NCI-H82 (cell line): ENCODE measurements at places on chromosomes 5 and 9.

DNA sequence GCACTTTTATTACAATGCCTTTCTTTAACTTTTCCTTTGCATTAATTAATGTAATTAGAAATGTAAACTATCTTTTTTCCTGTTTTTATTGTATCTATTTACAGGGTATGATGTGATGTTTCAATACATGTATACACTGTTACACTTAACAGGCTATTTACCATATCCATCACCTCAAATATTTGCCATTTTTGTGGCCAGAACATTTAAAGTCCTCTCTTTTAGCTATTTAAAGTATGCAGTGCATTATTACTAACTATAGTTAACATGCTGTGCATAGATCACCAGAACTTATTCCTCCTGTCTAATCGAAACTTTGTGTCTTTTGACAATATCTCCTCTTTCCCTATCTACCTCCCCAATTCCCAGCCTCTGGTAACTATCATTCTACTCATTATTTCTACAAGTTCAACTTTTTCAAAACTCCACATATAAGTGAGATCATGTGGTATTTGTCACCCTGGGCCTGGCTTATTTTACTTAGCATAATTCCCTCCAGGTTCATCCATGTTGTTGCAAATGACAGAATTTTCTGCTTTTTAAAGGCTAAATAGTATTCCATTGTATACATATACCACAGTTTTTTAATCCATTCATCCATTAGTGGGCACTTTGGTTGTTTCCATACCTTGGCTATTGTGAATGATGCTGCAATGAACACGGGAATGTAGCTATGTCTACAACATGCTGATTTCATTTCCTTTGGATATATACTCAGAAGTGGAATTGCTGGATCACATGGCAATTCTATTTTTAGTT, 32.8 kb downstream of the OR2K2 start:
- no peak for DNase-seq

DNA sequence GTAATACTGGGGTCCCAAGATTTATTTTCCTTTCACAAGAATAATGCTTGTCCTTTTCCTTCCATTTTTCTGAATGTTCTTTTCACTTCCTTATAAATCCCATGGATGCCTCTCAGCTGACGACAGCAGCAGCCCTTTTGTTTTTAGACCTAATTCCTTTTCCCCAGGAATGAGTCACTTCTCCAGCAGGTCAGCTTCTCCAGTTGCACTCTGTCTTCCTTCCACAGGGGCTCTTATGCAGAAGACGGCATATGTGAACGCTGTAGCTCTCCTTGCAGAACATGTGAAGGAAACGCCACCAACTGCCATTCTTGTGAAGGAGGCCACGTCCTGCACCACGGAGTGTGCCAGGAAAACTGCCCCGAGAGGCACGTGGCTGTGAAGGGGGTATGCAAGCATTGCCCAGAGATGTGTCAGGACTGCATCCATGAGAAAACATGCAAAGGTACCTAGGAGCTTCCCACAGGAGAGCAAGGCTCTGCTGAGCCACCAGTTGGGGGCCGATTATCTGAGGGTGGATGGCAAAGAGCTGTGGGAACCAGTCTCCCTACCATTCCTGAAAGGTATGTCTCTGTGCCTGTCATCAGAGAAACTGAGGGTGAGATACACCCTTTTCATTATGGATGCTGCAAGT, 72.9 kb downstream of the RFK start:
- DNase-seq = no peak

- DNase-seq = no peak
Measured at GRCh38 chr5:14112998-14113652, 30.0 kb upstream of the TRIO start.

- DNase-seq = no peak
Measured at GRCh38 chr5:142120247-142120935, 11.8 kb downstream of the NDFIP1 start.

DNA sequence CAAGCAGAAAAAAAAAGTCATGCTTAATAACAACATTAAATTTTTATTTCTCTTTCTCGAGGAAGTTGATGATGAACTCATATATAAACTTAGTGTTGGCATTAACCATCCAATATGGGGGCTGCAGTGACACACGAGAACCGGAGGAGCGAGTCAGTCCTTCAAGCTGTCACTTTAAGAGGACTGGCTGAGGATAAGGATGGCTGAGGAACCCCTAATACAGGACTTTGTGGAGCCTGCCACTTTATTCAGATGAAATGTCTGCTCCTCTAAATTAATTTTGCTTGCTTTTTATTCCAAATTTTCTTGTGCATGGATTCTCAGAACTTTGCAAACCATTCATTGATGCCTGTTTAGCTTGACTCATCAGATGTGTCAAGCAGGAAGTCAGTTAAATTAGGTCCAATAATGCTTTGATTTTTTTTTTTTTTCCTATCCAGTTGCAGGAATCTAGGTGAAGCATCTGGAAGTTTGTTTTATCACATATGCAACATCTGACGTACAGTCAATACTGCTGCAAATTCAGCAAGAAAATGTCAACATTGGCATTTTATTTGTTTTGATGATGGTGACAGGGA, 144.2 kb upstream of the COL5A1 start:
- no peak for DNase-seq

- DNase-seq = peak; percentile 71
Measured at GRCh38 chr9:22452415-22453010, 5.9 kb downstream of the DMRTA1 start.

DNA sequence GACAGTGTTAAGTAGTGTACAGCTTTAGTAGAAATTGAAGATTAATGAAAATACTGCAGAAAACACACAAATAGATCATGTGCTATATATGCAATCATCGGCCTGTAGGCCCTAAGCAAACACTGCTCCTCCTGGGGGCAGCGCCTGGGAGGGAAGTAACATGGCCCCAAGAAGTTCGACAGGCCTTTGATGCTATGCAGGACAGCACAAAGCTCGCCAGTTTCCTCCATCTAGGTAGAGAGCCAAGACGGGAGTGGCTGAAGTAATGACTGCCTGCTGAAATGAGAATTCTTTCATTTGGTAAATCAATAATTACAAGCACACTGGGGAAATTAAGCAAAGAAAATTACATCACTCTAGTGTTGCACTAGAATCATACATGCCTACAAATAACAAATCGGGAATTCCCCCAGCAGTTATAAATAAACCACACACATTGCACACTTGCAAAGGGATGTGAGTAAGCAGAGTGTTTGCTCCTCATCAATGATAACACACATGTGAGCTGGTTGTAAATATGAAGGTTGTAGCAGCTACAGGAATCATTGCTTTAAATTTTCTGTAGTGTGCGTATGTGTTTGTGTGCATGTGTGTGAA, 219.9 kb upstream of the NFIL3 start:
- DNase-seq = no peak

- DNase-seq = no peak
Measured at GRCh38 chr9:116716438-116716837, 29.3 kb downstream of the TRIM32 start.

DNA sequence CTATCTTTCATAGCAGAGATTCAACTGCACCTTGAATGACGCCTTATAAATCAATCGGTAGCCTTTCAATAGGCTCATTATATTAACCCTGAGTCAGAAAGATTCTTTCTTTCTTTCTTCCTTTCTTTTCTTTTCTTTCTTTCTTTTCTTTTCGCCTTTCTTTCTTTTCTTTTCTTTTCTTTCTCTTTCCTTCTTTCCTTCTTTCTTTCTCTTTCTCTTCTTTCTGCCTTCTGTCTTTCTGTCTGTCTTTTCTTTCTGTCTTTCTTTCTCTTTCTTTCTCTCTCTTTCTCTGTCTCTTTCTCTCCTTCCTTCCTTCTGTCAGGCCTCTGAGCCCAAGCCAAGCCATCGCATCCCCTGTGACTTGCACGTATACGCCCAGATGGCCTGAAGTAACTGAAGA, 86.0 kb upstream of the CLINT1 start:
- no peak for DNase-seq

- no peak for DNase-seq
Measured at GRCh38 chr5:96870094-96871026, 5.9 kb upstream of the ERAP2 start.

GRCh38 chr5:83363111-83363885, 108.2 kb upstream of the VCAN start:
- DNase-seq = no peak

GRCh38 chr5:64632251-64632650, 58.1 kb upstream of the SHISAL2B start:
- no peak for DNase-seq

- DNase-seq = no peak
Measured at GRCh38 chr9:128317629-128318028, 4.6 kb downstream of the TRUB2 start.

DNA sequence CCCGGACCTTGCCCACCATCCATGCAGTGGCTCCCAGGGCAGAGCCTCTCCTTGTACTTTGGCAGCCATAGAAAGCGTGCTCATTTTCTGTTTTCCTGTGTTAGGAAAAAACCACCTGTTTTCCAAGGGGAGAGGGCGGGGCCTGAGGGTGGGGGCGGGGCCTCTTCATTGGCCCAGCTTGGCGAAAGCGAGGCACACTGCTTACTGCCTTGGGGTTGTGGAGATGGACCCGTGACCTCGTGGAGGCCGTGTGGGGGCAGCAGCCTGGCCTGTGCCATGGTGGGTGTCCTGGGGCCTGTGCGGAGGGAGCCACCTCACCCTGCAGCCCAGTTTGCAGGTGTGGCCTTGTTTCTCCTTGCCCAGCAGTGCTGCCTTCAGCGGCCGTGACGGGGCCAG, 4.4 kb upstream of the TOR4A start:
- DNase-seq = no peak

DNA sequence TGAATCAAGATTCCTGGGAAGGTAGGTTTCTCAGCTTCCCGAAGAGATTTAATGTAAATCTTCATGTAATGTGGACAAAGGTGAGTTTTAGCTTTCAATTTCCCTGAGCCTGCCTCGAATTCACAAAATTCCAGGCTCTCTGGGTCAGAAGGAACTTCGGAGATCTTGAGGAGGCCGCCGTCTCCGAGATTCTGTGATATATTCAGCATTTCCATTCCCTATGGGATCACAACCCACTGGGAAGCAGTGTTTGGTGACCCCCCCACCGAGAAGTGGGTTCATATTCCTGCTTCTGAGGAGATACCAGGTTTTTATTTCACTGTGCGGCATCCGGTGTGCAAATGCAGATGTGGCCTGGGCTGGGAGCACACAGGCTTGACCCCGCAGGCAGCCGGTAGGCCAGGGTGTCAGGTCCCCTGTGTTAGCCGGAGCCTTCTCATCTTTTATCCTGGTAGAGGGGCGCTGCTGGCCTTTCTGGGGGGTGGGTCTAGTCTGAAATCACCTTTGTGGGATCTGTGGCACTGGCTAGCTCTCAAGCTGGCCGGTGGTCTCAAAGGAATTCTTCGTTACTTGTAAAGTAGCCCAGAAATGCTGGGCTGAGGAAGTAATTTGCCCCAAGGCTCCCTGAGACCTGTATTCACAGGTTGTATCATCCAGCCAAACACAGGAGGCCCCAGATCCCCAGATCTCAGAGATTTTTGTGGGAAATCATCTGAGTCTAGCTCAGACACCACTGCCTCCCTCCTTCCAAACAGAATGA, 1.4 kb downstream of the PLEKHG4B start:
- DNase-seq = no peak

DNA sequence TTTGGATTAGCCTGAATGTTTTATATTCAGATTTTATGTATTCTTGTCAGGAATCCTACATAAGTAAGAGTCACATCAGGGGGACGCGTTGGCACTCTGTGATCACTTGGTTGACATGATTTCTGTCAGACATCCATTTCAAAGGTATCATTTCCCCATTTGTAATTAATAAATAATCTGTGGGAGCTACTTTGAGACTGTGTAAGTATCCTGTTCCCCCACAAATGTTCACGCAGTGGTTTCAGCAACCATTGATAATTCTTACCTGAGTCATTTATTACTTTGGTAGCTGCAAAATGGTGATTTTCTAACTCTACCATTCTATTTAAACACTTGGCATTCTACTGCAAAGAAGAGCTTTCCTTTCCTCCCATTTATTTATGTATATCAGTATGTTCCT, 56.9 kb upstream of the TBC1D2 start:
- DNase-seq = no peak

- peak; percentile 40 for DNase-seq
Measured at GRCh38 chr5:133273661-133274596, 222.1 kb downstream of the HSPA4 start.

DNA sequence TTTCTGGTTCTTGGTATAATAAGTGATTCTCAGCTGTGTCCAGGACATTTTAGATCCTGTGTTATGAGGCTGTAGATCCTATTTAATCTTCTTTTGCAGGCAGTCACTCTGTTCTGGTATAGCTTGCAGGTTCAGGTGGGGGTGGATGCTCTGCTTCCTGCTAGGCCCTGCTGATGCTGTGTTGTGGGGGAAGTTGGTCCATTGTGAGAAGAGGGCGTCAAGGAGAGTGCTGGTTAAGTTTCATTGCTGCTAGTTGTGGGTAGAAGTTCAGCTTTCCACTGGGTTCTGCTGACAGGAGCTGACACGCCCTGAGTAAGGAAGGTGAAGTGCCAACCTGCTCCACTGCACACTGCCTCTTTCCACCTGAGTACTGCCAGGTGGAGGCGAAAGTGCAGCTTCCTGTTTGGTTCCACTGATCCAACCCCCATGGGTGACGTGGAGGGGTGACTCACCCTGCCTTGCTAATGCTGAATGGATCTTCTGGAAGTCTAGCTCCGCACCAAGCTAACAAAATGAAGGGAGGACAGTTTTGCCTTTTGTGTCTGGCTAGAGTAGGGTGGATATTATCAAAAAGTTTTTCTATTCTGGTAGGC, 16.3 kb downstream of the NMRK1 start:
- no peak for DNase-seq

DNA sequence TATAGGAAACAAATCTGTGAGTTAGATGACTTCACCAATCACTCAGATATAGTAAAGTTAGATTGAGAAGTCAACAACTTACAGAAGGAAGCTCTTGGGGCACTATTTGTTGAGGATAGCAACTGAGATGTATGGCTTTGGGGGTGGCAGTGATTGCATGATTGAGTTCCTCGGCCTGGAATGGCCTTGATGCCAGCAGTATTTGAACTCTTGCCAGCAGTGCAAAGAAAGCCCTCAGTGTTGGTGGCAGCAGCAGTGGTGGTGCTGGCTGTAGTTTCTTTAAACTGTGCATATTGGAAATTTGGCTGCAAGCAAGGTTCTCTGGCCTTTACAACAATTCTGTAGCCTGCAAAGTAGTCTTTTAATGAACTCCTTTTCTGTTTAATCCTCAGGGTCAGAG, 41.4 kb upstream of the PJA2 start:
- DNase-seq = no peak

- no peak for DNase-seq
Measured at GRCh38 chr9:84759300-84759750, 89.8 kb downstream of the NTRK2 start.

DNA sequence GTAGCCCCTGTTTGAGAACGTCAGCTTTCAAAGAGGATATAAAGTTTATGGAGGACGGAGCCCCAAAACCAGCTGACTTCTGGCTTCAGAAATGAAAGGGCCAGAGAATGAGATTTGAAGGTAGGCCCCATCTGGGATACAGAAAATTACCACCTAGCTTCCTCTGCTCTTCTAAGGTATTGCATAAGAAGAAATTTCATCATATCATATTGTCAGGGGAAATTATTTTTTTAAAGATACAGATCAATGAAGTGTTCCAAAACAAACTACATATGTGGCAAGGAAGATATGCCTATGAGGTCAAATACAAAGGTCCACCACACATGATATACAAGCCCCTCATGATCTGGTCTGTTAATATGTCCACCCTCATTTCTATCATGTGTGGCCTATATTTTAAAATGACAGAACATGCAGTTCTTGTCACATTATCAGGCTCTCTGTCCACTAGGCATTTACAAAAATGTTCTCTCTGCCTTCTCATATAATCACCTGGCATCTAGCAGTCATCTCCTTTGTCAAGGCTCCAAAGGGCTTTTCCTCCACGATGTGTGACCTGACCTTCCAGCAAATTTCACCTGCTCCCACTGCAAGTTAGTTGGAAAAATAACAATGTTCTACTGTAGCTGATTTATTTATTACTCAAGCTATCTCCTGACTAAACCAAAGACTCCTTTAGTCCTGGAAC, 83.1 kb downstream of the DPYSL3 start:
- no peak for DNase-seq
